ENCODE measurements at places on chromosomes 7 and 10.
A peak's percentile ranks its signal among the peaks of the same experiment; 100 is the strongest.

- DNase-seq: peak; percentile 22
Measured at GRCh38 chr10:99993701-99994689, 15.8 kb downstream of the DNMBP start.

DNA sequence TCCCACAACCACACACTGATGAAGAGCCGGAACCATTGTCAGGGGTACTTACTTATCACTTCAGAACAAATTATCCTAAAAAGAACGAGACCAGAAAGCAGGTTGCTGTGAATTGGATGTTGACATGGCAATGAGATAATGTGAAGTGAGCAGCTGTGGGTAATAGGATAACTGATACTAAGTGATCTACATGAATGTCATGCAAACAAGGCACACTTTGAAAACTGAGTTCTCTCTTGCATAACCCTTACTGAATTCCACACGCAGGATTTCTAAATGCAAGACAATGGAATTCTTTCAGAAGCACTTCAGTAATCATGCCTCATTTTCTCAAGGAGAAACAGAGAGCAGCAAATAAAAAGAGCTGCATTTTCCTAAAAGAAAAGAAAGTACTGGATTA, 242.5 kb upstream of the TMEM229A start:
- DNase-seq: no peak

DNA sequence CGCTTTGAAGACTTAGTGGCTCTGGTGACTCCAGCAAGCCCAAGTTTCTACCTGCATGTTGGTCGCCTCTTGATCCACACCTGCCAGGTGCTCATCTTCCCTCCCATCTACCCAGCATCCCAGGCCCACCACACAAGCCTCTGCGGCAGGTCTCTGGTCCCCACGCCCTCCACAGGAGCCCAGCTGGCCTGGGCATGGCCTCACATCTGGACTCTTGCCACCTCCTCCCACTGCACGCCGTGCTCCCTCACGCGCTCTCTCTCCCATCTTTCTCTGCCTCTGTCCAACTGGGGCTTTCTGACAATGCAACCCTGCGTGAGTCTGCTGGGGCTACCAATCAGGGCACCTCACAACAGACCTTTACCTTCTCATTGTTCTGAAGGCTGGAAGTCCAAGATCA, 50.2 kb upstream of the FGFR2 start:
- DNase-seq: no peak

DNA sequence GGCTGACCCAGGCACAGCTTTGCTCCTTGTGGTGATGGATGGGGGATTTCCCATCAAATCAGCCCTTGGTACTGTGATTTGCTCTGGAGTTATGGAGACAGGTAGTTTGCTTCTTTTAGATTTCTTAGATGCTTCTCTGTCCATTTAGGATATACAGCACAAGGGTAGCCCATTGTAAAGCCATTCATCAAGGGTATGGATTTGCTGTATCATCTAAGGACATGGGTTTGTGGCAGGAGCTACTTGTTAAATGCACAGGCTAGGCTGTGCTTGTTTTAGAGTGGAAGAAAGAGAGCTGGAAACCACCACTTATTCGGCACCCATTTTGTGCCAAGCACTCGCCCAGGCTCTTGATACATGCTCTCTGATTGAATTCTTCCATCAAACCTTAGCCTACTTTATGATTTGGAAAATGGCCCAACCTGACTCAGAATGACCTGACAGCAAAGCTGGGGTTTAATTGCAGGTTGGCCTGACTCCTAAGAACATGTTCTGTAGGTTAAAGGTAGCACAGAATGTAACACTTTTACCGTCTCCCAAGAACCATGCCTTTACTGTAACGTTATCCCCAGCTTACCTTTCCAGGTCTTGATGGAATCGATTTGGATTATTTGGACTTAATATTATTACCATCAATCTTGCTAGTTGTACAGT, 168.0 kb downstream of the SNX10 start:
- no peak for DNase-seq

- DNase-seq: no peak
Measured at GRCh38 chr7:84821671-84822534, 365.0 kb downstream of the SEMA3D start.

DNA sequence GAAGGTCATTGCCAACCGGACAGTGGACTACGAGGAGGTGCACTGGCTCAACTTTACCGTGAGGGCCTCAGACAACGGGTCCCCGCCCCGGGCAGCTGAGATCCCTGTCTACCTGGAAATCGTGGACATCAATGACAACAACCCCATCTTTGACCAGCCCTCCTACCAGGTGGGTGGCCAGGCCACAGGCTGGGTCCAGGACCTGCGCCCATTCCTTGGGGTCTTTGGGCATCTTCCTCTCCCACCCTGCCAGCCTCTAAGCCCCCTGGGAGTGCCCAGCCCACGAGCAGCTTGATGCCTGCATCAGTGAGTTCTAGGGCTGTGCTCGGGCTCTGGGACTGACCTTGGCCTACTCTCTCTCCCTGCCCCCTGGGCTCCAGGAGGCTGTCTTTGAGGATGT, 25.8 kb upstream of the VSIR start:
- DNase-seq: no peak

DNA sequence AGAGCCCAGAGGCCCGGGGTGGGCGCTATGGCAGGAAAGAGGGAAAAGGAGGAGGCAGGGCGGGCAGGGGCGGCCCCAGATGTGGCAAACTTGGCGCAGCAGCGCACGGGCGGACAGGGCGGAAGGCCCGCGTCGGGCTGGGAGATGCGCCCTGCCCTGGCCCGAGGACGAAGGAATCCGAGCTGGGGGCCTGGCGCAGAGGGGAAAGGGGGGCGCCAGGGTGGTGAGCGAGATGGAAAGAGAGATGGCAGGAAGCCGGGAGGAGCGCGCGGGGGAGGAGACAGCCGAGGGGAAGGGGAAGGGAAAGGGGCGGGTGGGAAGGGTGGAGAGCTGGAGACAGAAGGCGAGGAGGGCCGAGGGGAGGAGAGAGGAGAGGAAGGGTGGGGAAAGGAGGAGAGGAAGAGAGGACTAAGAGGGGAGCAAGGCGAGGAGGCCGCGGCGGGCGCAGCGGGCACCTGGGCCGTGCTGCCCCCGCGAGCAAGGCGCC, at the start of gene MARVELD1:
Gene MARVELD1 (plus strand): TSS at position 392 of the 487 bp plus-strand sequence. CDS start 147 bp downstream, outside the sequence.
- DNase-seq: no peak

DNA sequence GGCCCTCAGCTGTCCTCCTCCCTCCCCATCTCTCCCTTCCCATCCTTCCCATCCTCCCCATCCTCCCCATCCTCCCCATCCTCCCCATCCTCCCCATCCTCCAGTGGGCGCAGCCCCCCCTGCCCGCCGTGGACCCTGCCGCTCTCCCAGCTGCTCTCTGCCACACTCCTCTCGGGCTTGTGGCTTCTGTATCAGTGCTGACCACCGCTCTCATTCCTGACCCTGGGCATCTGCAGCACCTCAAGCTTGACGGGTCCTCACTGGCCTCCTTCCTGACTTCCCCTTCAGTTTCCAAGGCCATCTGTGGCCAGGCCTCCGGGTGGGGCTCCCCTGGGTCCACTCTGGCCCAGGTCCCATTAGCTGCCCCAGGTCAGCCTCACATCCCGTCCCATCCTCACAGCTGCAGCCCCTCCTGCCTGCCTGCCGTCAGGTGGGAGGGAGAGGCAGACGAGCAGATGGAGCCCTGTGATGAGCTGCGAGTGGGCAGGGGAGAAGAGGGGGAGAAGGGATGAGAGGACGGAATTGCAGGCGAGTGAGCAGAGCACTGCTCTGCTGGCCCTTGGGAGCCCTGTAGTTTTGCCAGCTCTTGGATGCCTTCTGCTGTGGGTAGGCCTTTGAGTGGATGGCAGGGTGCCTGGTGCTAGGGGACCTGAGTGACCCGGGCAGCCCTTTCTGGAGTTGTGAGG, 35.7 kb downstream of the LHPP start:
- no peak for DNase-seq

- no peak for DNase-seq
Measured at GRCh38 chr10:120085096-120085796, 192.7 kb downstream of the SEC23IP start.

GRCh38 chr7:36506820-36507219, 117.2 kb downstream of the ANLN start:
- DNase-seq: no peak

- no peak for DNase-seq
Measured at GRCh38 chr10:83943049-83943448, 196.3 kb upstream of the GHITM start.

GRCh38 chr10:34716958-34717357, 98.1 kb downstream of the PARD3 start:
- DNase-seq: no peak

- DNase-seq: no peak
Measured at GRCh38 chr7:34361663-34362250, 296.3 kb upstream of the NPSR1 start.

GRCh38 chr7:11436316-11436715, 395.7 kb downstream of the THSD7A start:
- no peak for DNase-seq

GRCh38 chr7:29288181-29289091, 93.9 kb downstream of the CHN2 start:
- no peak for DNase-seq

GRCh38 chr10:72038458-72039001, 49.8 kb downstream of the SPOCK2 start:
- no peak for DNase-seq

GRCh38 chr10:128078136-128078969, 47.9 kb downstream of the MKI67 start:
- peak; percentile 25 for DNase-seq

DNA sequence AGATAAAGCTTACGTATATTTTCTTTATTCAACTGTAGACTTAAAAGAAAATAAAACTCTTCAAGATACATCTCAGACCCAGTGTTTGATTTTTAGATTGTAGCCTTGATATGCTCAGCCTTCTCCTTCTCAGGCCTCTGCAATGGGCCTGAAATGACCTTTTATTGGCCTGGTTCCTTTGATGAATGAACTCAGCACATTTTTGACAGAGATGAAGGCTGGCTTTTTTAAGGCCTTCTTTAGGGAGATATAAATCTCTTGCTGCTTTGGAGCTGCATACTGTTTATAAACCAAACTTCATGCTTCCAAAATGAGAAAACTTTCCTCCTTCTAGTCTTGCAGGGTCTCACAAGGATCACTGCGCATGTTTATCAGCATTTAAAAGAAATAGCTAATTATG, 1049.8 kb downstream of the LRMDA start:
- DNase-seq: no peak

- DNase-seq: no peak
Measured at GRCh38 chr7:151150388-151150787, 17.1 kb downstream of the GBX1 start.

GRCh38 chr10:49309691-49310411, 10.9 kb downstream of the C10orf71 start:
- peak; percentile 5 for DNase-seq

DNA sequence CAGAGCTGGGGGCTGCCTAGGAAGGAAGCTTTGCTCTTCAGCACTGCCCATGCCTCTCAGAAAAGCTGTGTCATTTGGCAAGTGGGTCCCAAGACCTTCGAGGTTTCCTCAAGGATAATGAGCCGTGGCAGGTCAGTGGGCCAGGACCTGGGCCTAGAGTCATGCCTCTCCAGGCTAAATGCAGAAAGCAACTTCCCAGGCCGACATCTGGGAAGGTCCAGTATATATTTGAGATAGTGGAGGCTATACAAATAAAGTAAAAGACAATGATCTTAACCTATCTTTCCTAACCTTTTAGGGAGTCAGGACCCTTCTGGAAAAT, 2.4 kb upstream of the HOXA10 start:
- no peak for DNase-seq

Measured in activated T-helper 1 cell treated with anti-CD3 and anti-CD28 coated beads, Interleukin-12 subunit alpha, Interleukin-12 subunit beta, Interleukin-2, Interleukin-4 antibody, amounts not matched to agents 30 ng/mL and 10 ng/mL and 1 ng/mL, durations not matched to agents 14 hours and 24 hours and 36 hours (primary cell).